ENCODE measurements at places on chromosomes 5 and 9.
A peak's percentile ranks its signal among the peaks of the same experiment; 100 is the strongest.

DNA sequence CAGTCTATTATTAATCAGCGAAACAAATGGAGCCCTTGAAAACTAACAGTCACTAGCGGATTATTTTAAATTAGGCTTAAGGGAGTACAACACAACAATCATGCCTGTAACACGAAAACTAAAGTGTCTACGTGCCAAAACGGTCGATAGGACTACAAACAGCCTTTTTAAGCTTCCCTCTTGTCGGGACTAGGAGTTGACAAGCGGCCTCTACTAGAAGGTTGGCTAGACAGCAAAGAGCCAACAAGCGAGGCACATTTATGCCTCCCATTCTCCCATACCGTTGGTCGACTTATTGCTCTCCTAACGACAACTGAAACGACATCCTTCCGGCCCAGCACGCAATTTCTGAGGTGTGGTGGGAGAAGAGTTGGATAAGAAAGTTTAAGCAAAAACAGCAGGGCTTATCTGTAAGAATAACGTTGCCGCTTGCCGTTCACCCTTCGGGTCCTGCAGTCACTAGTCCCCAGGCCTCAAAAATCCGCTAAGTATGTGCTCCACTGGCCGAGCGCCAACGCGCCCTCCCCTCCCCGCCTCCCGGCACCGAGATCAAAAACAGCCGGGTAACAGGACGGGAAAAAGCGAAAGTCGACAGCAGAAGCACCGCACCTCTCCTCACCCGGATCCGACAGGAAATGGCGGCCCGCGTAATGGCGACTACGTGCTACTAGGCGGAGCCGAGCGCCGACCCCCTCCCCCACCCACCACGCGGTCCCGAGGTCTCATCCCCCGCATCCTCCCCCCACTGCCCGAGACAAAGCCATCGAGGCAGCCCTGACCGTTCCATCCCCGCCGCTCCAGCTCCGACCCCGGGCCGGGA, 813 bp downstream of the HNRNPK start:
- DNase-seq: peak; percentile 89

DNA sequence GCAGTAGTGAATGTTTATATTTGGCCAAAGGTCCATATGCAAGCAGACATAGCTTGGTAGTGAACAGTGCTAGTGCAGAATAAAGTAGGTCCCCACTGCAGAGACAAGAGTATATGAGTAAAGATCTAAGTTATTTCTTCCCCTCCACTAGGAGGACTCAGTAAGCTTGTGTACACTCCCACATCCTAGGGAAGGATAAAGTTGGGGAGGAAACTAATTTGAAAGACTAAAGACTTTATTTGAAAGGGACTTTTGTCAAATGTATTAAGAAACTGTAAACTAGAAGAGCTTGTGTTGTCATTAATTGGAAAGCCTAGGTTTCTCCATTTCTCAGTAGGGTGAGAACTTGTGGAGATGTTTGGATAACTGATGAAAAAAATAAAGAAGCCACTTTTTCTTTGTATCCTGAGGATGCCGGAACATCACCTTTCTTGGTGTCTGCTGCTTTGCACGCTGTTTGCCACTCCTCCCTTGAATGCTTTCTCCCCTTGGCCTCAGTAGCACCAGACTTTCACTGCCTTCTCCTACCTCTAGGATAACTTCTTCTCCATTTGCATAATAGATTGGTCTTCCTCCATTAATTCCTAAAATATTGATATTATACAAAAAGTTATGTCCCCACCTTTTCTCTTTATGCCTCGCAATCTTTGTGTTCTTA, 329.0 kb downstream of the PARP8 start:
- no peak for DNase-seq

DNA sequence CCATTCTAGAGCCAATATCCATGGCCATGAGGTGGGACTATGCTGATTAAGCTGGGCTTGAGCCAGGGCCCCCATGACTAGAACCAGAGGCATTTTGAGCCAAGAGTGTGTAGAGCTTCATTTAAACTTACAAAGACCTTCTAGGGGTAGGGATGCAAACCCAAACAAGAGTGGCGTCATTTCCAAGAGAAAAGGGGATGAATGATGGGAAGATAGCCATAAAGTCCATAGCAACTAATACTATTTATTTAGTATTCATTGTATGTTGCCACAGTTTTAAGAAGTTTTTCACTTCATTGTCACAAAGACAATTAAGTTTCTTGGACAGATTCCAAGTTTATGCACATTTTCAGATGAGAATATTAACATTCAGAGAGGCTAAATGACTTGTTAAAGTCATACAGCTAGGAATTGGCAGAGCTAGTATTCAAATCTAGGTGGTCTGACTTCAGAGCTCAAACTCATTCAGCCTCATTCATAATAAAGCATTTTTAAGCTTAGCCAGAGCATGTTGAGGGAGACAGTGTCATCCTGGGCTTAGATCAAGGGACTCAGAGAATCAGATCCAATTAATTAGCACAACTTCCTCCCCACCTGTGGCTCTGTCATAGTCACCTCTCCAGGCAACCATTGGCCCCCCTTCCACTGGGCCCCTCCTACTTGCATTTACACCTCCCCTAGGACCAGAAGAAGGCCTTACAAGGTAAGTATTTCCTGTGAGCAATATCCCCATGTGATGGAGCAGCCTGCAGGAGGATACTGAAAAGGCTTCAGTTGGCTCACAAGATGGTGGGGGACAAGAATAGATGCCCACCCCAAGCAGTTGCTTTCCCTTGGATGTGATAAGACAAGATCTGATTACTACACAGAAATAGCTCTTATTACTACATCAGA, 95.0 kb upstream of the PCSK1 start:
- no peak for DNase-seq

- peak; percentile 39 for DNase-seq
Observed at GRCh38 chr9:134180786-134181647, 16.7 kb upstream of the RNU6ATAC start.

DNA sequence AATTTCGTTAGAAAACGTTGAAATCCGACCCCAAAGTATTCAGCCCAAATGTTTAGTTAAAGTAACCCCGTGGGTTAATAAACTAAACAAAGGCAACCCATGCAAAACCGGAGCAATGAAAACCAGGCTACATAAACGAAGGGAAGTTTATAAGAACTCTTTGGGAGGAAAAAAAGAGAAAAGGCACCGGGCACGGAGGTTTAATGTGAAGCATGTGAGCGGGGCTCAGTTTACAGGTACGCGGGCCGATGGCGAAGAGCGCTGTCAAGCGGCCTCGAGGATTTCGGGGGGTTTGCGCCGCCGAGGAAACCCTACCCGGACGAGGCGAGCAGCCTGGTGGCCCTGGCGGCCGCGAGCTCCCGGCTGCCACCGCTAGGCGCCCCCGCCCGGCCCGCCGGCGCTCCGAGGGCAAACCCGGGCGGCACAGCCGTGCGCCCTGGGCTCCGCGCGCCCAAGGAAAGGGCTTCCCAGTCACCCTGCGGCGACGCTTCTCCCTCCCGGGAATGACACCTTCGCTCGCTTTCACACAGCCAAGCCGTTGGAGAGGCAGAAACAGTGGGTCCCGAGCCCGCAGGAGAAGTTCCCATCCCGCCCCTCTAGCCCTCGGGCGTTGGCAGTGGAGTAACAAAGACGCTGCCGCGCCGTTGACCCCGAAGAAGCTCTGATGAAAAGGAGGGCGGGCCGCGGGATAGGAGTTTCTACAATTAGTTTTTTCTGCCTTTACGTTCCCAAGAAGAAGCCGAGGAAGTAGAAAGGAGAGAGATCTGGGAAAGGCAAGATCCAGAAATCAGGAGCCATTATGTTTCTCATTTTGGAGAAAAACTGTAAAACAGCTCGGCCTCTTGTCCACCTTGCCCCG, 126.0 kb downstream of the TMEM174 start:
- no peak for DNase-seq

DNA sequence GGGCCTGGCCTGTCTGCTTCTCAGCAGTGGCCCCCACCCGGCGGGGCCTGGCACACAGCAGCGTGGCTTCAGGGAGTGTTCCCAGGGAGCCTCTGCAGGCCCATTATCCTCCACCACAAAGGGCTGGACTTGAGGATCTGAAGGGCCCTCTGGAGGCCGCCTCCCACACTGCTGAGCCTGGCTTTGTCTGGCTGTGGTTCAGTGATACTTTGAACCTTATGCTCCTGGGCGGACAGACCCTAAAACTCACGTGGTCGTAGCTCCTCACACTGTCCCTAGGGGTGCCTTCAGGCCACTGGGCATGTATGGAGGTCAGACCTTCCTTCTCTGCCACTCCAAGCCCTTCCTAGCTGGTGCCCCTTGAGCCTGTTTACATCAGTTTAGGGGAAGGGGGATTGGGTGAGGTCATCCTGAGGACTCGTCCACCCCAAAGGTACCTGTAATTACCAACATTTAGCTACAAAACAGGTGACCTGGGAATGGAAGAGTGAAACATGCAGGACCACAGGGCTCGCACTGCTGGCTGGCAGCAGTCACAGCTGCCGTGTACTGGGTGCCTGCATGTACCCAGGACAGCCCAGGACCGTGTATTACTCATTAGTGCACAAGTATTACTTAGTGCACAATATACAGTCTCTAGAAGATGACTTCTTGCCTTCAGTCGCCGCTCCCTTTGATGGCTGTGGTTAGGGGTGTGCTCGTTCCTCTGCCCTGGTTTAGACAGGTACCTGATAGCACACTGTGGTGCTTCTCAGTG, 8.5 kb downstream of the GRHPR start:
- DNase-seq: no peak

- DNase-seq: peak; percentile 41
Observed at GRCh38 chr5:27038476-27038875, at the start of gene CDH9. CDH9 (minus strand) TSS chr5:27038586; CDS start chr5:26988333, 50,253 bp downstream.

- no peak for DNase-seq
Observed at GRCh38 chr5:172374783-172375182, 79.5 kb downstream of the SH3PXD2B start.

DNA sequence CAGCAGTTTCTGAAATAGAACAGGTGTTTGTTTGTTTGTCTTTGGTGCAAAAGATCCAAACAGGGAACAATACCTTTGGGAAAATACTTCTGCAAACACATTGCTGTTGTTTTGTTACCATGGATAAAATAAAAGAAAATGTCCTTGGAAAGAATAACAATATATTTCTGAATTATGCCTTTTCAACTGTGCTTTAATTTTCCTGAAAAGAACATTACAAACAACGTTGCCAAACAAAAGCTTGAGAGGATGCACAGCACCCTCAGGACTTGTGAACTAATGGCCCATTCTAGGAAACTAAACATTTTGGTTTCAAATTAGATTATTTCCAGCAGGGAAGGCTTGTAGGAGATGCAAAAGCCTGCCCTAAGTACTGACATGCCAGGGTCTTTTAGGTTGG, 967.2 kb downstream of the TLE4 start:
- no peak for DNase-seq

- peak; percentile 91 for DNase-seq
Observed at GRCh38 chr9:35905912-35906679, at the start of gene HRCT1. HRCT1 (plus strand) TSS chr9:35906202; CDS start chr9:35906288, 86 bp downstream.

GRCh38 chr5:15864536-15865215, 314.9 kb downstream of the MARCHF11 start:
- no peak for DNase-seq

- no peak for DNase-seq
Observed at GRCh38 chr9:38226491-38226951, 157.5 kb upstream of the SHB start.

DNA sequence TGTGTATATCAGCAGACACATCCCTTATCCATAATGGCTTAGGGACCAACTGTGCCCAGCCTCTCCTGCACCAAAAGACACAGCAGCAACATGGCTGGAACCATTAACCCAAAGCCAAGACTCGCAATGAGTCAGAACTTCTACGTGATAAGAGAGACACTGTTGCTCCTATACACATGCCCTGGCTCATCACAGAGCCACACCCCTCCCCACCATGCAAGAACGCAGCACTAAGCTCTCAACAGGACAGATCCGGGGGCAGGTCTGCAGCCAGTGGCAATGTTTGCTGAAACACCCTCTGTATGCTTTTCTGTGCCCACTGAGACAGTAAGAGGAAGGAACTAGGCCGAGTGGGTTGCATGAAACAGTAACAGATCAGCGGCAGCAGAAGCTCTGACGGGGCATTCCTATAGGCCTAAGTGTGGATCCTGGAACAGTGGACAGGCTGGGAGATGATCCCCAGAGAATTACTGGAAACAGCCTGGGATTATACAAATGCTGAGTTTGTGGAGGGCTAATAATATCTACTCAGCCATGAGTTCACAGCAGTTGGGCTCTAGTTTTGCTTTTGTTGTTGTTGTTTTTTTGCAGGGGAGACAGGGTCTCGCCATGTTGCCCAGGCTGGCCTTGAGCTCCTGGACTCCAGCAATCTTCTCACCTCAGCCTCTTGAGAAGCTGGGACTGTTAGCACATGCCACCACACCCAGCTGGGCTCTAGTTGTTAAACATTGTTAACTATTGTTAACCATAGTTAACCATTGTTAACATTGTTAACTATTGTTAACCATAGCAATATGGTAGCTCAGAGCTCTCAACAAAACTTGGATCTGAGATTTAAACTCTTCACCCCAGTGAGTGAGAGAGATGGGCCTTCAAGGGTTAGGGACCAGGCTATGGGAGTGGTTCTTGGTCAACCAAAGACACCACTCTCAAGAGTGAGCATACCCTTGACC, 41.0 kb downstream of the B4GALT1 start:
- no peak for DNase-seq

DNA sequence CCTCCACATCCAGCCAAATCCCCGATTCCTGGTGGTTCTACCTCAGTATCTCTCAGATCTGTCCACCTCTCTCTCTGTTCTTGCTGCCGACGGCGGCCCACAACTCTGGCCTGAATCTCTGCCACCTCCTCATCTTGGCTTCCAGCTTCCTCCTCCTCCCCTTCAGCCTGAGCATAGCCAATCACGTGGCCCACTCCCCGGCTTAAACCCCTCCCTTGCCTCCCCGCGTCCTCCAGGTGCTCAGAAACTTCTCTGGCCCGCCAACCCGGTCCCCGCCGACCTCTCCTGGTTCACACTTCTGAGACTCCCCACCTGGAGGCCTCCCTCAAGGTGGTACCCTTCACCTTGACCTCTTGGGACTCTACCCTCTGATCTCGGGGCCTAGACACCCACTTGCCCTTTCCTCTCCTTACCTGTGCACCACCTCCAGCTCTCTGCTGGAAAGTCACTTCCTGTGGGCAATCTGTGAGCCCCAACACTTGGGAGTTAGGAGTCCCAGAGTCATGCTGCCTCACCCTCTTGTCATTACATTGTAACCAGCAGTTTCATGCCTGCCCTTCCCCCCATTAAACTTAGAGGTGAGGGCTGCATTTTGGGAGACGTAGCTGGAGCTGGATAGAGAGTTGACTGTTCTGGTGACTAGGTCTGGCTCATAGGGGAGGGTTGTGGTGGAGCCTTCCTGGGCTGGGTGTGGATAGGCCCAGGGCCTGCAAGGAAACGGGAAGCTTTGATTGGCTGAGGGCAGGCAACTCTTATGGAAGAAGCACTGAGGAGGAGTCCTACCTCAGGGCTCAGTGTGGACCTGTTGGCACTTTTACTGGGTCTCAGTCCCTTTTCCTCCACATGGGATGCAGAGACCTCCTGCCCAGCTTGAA, 4.5 kb upstream of the SET start:
- DNase-seq: peak; percentile 83

- DNase-seq: no peak
Observed at GRCh38 chr5:158639881-158640592, 459.7 kb downstream of the EBF1 start.

GRCh38 chr5:146699664-146700418, 178.7 kb downstream of the PPP2R2B start:
- DNase-seq: no peak

Data from right forelimb (tissue), 1 donor.